ENCODE measurements at places on chromosomes 12 and 14.

DNA sequence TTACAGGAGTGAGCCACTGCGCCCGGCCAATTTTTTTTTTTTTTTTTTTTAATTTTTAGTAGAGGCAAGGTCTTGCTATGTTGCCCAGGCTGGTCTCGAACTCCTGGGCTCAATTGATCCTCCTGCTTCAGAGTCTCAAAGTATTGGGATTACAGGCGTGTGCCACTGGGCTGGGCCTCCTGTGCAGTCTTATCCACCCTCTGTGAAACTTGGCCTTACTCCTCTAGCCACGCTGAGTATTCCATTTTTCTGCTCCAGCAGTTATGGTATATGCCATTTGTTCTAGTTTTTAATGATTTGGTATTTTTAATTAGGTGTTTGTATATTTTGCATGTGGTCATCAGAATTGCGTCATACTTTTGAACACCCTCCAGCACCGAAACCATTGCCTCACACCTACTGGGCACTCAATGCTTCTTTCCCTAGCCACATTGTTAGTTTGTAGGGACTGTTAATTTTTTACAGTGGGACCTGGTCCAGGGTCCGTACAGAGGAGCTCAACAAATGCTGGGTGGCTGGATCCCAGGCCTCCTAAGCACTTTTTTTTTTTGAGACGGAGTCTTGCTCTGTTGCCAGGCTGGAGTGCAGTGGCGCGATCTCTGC, 11.4 kb downstream of the RIOX1 start:
- DNase-seq: no peak

- no peak for DNase-seq
Measured at GRCh38 chr12:97182769-97183168, 275.7 kb downstream of the NEDD1 start.

GRCh38 chr12:19298836-19299605, 140.3 kb upstream of the AEBP2 start:
- no peak for DNase-seq

- DNase-seq: no peak
Measured at GRCh38 chr12:104602406-104602805, 145.7 kb downstream of the CHST11 start.

DNA sequence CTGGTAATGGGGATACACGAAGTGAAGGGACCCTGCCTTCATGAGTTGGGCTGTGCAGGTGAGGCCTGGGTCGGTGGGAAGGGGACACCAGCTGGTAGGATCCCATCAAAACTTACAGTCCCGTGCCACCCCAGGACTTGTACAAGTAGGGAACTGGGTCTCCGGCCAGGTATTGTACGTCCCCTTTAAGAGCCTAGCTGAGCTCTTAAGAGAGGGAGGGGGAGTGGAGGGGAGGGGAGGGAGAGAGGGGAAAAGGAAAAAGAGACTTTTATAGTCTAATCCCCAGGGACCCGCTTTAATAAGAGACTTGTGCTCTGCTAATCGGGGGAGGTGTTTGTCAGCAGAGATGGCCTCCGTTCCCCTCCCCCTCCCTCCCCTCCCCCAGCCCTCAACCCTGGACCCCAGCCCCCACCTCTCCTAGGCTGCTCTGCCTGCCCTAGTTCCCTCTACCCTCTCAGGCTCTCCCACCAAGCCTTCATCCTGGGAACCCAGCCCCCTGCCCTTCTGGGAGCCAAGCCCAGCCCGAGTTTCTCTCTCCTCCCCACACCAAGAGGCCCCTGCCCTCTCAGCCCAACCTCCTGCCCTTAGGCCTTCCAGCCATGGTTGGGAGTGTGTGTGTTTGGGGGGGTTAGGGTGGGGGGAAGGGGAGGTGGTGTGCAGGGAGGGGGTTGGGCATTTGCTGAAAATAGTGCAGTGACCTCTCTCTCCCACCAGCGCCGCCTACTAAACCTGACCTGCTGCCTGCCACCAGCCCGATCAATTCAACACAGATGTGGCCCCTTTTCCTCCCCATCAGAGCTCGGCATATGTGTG, 2.6 kb downstream of the GDF11 start:
- no peak for DNase-seq

- no peak for DNase-seq
Measured at GRCh38 chr12:104583301-104583700, 126.6 kb downstream of the CHST11 start.

GRCh38 chr12:107318806-107319532, 225.6 kb upstream of the CRY1 start:
- DNase-seq: no peak
